Motor neuron (in vitro differentiated cells): ENCODE measurements at places on chromosomes 6 and 20.

GRCh38 chr6:157954150-157955117 lies 27.2 kb upstream of the SYNJ2 start:
- ATAC-seq, result peak; percentile 76

GRCh38 chr6:132060591-132060990 lies 109.4 kb upstream of the CCN2 start:
- peak; percentile 76 for ATAC-seq

- peak; percentile 96 for ATAC-seq
Measured at GRCh38 chr6:154537511-154538325, 27.2 kb upstream of the CNKSR3 start.

- ATAC-seq, result no peak
Measured at GRCh38 chr6:136468711-136469110, 81.5 kb downstream of the MAP7 start.

DNA sequence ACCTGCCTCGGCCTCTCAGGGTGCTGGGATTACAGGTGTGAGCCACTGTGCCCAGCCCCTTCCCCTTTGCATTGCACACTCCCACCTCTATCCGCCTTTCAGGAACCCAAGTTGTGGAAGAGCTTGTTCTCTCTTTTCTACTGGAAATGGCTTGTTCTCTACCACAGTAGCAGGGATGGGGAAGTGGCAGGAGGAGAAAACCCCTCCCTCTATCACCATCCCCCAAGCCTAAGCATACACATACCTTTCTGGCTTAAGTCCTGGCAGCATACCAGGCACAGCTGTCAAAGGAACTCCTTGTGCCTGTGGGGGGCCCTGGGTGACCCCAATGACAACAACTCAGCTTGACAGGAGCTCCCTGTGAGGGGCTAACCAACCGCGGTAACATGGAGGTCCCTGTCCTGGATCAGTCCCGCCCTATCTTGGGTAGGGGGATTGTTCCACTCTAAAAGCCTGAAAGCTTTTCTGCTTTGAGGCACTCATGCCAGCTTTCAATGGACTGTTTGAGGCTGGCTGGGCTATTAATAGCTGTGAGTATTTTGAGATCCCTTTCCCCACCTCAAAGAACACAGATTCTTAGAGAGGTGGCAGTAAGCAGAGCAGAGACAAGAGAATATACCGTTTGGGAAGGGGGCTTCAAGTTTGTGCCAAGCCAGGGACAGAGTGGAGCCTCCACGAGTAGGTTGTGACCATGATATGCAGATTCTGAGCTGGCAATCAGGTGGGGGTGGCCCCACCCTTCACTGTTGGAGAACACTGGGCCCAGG lies 2.3 kb downstream of the KLHDC3 start:
- ATAC-seq, result no peak

GRCh38 chr6:163998496-163998895 lies 584.0 kb downstream of the QKI start:
- no peak for ATAC-seq

- ATAC-seq, result peak; percentile 12
Measured at GRCh38 chr6:140319209-140319608, 944.8 kb upstream of the CITED2 start.

GRCh38 chr6:5765141-5765760 lies 241.5 kb downstream of the NRN1 start:
- ATAC-seq, result no peak

- no peak for ATAC-seq
Measured at GRCh38 chr6:158665332-158665731, 15.5 kb downstream of the SYTL3 start.

- no peak for ATAC-seq
Measured at GRCh38 chr6:30163090-30163917, at the start of gene TRIM15. TSS of gene TRIM15 (plus strand) at chr6:30163546. CDS start at chr6:30163685, 139 bp downstream.

- no peak for ATAC-seq
Measured at GRCh38 chr6:89655122-89655521, 16.6 kb upstream of the LYRM2 start.

DNA sequence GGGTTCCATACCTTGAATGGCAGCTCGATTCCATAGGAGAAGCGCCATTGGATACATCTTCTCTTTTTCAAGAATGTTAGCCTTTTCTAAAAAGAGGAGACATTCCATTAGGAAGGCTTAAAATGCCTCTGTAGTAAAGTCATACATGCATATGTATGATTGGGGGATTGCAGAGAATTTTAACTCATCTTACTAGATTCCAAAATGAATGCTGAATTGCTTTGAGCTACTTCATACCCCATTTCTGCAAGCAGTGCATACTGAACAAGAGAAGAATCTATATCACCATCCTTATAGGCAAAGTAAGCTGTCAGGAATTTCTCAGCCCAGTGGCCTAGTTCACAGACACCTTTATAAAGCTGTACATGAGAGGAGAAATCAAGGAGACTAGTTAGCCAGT lies 80.3 kb downstream of the NDUFAF5 start:
- no peak for ATAC-seq

- no peak for ATAC-seq
Measured at GRCh38 chr20:16352321-16352720, 220.9 kb downstream of the KIF16B start.

DNA sequence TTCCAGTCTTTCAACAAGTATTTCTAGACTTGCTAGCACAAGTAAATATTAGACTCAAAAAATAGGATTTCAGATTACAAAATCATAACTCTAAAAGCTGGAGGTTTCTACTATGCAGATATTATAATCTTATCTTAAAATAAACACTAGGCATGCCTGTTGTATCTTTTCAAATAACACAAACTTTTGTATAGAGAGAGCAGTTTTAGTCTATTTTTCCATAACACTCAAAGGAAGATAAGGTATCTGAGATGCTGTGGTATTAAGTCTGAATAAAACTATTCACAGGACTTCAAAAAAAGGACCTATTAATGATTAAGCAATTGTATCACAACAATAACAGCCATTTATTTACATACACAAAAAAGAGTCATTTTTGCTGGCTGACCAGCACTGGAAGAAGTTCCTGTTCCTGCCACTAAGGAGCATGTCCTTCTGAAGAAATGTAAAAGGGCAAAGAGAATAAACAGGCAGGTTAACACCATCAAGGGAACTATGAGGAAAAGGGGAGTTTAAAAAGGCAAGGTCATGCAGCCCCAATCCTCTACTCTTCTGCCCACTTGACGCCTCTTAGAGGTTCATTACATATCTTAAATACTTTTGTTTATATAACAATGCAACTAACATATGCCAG lies 39.4 kb downstream of the REPS1 start:
- no peak for ATAC-seq

- ATAC-seq, result no peak
Measured at GRCh38 chr20:43778375-43778774, 51.6 kb upstream of the GTSF1L start.

GRCh38 chr20:36065427-36065998 lies 89.0 kb upstream of the EPB41L1 start:
- ATAC-seq, result no peak

DNA sequence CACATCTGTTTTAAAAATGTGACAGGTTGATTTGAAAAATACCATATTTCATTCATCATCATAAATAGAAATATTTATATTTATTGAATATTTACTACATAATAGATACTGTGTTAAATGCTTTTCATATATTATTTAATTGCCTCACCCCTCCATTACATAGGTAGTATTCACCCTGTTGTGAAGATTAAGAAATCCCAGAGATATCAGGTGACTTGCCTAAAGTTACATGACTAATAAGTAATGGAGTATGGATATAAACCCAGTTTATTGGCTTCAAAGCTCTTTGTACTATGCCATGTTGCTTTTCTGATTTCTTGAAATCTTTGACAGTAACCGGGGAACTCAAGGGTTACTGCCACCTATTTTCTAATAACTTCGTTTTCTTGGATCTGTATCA lies 10.1 kb upstream of the TSPYL1 start:
- ATAC-seq, result peak; percentile 26

DNA sequence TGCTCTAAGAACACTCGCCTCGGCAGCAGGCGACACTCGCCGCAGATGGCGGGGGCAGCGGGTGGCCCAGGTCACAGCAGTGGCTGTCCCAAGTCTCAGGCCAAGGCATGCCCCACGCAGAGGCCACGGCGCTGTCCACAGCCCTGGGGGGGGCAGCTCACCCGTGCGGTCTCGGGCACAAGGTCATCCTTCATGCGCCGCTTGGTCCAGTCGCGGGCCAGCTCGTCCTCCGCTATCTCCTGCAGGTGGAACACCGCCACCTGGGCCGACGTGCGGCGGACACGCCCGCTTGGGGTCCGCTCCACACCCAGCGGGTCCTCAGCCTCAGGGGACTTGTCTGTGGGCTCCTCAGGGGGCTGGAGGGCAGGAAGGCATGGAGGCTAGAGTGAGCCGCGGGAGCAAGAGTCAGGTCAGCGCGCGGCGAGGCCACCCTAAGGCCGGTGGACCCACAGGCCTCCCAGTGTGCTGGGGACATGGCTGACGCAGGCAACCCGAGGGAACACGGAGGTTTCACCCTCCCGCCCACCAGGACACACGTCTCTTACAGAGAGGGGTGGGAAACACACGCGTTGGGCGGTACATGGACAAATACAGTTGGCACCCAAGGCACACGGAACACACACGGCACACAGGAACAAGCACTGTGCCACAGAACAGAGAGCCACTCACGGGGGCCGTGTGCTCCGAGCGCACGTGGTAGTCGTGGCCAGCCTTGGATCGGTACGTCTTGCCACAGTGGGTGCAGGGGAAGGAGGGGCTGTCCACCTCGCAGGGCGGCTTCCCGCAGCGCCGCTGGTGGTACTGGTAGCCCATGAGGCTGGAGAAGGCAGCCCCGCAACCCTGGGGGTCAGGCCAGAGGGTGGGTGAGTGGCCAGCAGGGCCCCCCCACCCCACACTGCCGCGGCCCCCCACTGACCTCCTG lies 6.5 kb upstream of the UCKL1 start:
- ATAC-seq, result no peak

DNA sequence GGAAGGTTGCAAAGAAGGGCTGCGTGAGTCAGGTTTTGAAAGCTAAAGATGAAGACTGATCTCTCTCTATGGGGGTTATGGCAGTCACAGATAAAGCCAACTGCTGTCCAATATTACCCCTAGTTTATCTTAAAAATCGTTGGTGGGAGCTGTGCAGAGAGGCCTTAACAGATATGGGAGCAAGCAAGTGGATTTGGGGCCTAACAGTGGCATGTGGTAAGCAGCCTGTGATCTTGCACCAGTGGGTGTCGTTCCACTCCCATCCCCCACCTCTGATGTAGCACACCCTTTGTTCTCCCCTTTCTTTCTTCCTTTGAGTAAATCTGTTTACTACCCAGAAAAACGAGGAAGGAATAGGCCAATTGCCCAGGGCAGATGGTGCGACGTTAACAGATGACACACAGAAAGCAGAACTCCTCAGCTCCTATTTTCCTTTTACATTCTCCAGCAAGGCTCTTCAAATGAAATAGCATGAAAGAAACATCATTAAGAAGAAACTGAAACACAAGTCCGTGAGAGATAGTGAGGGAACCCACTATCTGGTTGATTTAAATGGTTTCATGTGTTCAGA lies 274.1 kb upstream of the CITED2 start:
- ATAC-seq, result no peak

GRCh38 chr6:98054453-98054852 lies 771.4 kb upstream of the MMS22L start:
- ATAC-seq, result no peak

DNA sequence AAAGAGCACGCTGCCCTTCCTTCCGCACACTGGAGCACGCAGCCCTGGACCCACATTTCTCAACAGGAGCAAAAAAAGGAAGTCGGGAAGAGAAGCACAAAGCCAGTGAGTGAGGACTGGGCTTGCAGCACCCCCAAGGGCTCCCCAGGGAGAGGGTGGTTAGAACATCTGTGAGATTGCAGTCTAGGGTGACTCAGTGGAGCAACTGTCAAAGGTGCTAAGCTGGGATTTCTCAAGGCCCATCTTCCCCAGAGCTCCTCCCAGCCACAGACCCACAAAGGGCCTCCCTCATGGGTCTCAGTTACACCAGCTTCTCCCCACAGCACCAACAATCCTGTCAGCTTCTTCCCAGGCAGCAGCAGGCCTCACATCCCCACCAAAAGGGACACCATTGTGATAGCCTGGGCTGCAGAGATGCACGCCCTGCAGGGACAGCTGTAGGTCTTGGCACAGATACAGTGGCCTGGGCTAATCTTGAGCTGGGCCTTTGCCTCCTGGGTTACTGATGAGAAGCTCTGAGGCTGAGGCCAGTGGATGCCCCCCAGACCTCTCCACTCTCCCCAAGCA lies 39.6 kb upstream of the CD93 start:
- no peak for ATAC-seq

GRCh38 chr6:6889601-6890000 lies 218.2 kb upstream of the RREB1 start:
- ATAC-seq, result no peak

GRCh38 chr6:26550250-26550993 lies 12.3 kb downstream of the HMGN4 start:
- peak; percentile 47 for ATAC-seq

DNA sequence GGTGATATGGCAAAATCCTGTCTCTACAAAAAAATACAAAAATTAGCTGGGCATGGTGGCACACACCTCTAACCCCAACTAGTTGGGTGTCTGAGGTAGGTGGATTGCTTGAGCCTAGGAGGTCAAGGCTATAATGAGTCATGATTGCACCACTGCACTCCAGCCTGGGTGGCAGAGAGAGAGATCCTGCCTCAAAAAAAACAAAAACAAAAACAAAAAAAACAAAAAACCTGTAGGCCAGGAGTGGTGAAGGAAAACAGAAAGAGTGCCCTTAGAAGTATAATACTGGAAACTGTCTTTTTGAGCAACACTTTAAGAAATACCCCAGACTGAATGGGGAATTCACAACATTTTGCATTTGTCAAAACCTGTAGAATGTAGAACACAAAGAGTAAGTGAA lies 85.3 kb downstream of the JARID2 start:
- ATAC-seq, result no peak

DNA sequence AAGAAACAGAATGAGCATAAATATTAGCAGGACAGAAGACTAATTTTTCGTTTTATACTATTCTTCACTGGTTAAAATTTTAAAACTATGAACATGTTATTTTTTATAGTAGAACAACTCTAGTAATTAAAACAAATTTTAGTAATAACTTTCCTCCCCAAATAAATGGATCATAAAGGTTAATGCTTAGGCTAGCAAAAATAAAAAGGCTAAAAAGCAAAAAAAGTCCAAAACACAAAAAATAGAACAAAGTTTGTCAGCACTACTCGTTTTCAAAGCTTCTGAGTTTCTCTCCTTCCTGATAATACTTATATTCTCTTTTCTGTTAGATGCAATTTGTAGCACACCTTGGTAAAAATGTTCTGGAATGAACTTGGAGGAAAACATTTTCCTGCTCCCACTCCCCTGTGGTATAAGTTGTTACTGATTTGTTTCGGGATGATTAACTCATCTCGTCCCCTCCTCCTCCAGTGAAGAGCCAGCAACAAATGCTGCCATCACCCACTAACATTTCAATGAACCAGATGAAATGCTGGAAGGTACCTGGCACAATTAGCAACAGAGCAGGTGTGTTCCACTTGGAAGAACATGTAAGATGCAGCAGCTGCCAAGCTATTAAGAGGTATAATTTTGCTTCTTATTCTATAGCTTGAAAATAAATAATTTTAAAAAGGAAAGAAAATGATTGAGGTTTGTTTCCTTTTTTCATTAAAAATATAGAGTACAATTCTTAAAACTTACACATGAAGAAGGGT lies 130.5 kb downstream of the MYB start:
- no peak for ATAC-seq

- ATAC-seq, result no peak
Measured at GRCh38 chr20:16194617-16195360, 378.5 kb downstream of the KIF16B start.
